ENCODE measurements at places on chromosomes 4 and X. TPM values are rescaled to one million over a fixed set of nuclear protein-coding genes. Genes with fewer than 3 reads are reported as not detected.

Gene TMEM271
- total RNA-seq, result not detected

Gene OCIAD1
- total RNA-seq, result 100 TPM

- no peaks in the 10 kb centered on the region for H3K4me1 ChIP-seq
- H3K36me3 ChIP-seq, result no peaks in the 10 kb centered on the region
- no peak for DNase-seq
Measured at GRCh38 chr4:136088211-136088867, 1444.0 kb downstream of the PCDH18 start.

Gene OTUD6A
- not detected for total RNA-seq

Gene CCKAR
- not detected for total RNA-seq

Gene CACNA1F
- 3.0 TPM for total RNA-seq

DNA sequence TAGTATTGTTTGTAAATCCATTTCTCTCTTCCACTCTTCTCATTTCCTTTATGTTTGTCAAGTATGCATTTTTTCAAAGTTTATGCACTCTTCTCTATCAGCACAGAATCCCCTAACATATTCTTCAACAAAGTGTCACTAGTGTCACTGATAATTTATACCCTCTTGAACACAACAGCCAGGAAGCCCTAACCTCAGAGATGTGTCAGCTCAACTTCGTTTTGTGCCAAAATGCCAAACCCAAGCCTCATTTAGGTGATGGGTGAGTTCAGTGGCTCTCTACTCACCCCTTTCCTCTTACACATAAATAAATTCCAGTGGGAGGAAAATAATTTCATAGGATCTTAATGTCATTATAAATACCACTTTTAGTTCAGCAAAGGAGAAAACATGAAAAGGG lies 22.4 kb upstream of the P2RY10 start:
- no peaks in the 10 kb centered on the region for H3K36me3 ChIP-seq
- peaks cover 16% of the 10 kb centered on the region for H3K4me1 ChIP-seq
- no peak for DNase-seq
- no peak overlapping the region for H3K4me3 ChIP-seq
- no peaks in the 10 kb centered on the region for H3K27me3 ChIP-seq

- no peak for DNase-seq
- H3K27me3 ChIP-seq, result peaks cover 9% of the 10 kb centered on the region
- H3K4me1 ChIP-seq, result peaks cover 15% of the 10 kb centered on the region
Measured at GRCh38 chr4:80204433-80205011, 7.2 kb downstream of the PRDM8 start.

DNA sequence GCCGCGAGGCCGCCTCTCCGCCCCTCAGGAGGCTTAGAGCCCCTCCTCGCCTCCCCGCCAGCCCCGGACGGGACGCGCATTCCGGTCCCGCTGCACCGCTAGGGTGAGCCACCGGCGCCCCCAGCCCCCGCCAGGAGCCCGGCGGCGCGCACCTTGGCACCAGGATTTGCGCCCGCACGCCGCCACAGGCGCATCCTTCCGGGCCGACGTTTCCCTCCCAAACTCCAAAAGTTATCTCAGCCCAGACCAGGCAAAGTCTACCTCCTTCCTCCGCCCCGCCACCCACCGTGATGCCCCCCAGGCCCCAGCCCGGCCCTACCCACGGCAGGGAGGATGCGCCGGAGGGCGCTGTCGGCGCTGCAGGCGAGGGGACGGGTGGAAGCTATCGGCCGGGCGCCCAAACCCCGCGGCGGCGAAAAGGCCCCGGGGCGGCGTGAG lies 538 bp downstream of the SCML2 start:
- H3K27ac ChIP-seq, result no peak overlapping the region
- H3K4me3 ChIP-seq, result peak overlapping the region; percentile 85
- H3K36me3 ChIP-seq, result no peaks in the 10 kb centered on the region
- H3K27me3 ChIP-seq, result no peaks in the 10 kb centered on the region
- DNase-seq, result peak; percentile 17

- no peaks in the 10 kb centered on the region for H3K36me3 ChIP-seq
- no peak overlapping the region for H3K27ac ChIP-seq
- H3K27me3 ChIP-seq, result peaks cover 2% of the 10 kb centered on the region
- no peak for DNase-seq
- H3K4me1 ChIP-seq, result no peaks in the 10 kb centered on the region
- H3K4me3 ChIP-seq, result no peak overlapping the region
Measured at GRCh38 chrX:46330513-46330912, 214.7 kb downstream of the ZNF674 start.

DNA sequence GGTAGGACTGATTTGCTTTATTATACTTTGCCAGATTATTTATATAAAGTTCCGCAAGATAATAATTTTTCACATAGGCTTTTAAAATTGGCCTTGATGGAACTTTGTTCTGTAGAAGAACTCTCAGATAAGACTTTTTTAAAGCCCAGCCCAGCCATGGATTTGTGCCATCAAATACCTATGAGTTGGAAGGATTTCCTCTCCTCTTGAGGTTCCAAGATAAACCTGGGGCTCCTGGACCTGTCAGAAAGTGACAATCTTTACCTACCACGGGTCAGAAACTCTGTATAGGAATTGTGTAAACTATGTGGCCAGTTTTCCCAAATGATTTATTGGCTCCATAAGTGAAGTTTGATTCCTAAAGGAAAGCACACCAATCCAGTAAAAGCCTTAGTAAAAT lies 271.9 kb upstream of the GRID2 start:
- no peaks in the 10 kb centered on the region for H3K27me3 ChIP-seq
- no peak for DNase-seq
- H3K36me3 ChIP-seq, result no peaks in the 10 kb centered on the region
- H3K4me1 ChIP-seq, result no peaks in the 10 kb centered on the region

DNA sequence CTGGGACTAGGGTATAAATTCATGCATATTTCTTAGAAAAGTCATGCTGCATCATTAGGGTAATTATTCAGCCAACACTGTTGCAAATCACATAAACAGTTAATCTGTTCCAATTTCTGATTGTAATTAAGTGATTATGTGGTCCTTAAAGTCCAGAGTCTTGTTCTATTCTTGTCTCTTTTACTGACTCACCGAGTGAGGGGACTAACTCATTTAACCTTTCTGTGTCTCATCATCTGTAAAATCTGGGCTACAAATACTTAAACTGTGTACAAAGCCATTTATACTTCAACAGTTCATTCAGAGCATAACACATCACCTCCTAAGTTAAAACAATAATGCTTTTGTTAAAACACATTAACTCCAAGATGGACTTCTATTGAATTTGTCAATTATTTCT lies 65.4 kb upstream of the KLHL13 start:
- H3K4me1 ChIP-seq, result no peaks in the 10 kb centered on the region
- no peak overlapping the region for H3K27ac ChIP-seq
- no peaks in the 10 kb centered on the region for H3K27me3 ChIP-seq
- DNase-seq, result no peak
- no peak overlapping the region for H3K4me3 ChIP-seq

DNA sequence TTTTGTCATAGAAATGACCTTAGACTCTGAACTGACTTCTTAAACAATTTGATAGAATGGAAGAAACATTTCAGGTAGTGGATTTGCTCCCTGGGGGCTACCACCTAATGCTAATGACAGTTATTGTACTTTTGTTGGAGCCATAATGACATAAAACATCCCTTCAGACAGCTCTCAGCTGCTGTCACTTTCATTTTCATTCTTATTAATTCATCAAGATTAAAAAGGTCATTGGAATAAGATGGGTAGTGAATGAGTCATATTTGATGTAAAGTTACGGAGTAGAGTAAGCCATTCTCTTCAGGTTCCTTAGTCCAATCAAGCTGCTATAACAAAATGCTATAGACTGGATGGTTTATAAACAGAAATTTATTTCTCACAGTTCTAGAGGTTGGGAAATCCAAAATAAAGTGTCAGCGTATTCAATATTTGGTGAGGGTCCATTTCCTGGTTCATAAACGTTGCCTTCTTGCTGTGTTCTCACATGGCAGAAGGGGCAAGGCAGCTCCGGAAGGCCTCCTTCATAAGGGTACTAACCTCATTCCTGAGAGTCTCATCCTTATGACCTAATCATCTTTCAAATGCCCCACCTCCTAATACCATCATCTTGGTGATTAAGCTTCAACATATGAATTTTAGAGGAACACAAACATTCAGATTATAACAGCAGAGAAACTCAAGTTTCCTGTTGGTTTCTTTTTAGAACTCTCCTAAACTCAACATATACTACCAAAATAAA lies 268.5 kb downstream of the ARAP2 start:
- no peak overlapping the region for H3K27ac ChIP-seq
- no peaks in the 10 kb centered on the region for H3K27me3 ChIP-seq
- no peaks in the 10 kb centered on the region for H3K36me3 ChIP-seq
- DNase-seq, result no peak
- no peak overlapping the region for H3K4me3 ChIP-seq

DNA sequence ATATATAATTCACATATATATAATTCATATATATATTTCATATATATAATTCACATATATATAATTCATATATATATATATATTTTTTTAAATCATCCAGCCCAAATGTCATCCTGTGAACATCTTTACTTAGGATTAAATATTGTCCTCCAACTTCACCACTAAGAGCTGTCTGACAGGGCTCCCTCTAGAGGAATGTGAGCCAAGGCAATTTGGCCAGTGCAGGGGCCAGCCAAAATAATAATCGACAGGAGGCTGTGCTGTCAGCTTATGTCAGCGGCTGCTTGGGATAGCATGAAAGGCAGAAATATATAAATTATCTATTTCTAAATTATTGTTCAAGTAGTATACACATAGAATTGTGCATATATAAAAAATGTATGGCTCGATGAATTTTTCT lies 29.5 kb downstream of the EGFL6 start:
- peaks cover 1% of the 10 kb centered on the region for H3K4me1 ChIP-seq
- H3K27me3 ChIP-seq, result no peaks in the 10 kb centered on the region
- no peaks in the 10 kb centered on the region for H3K36me3 ChIP-seq

DNA sequence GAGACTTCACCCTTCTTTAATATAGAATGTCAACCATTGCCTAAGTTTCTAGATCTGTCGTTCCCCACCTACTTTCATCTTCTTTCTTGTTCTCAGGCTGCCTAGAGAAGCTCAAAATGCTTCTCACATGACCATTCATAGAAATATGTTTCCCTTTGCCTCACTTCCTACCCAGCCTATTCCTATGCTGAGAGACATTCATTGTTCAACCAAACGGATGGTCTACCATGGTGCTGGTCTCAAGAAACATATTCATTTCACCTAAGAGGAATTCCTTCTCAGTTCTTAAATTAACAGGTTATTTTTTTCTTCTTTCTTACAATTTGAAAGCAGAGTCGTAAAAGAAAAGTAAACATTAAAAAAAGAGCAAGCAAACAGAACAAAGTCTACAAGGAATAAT lies 20.3 kb upstream of the SLC7A11 start:
- no peaks in the 10 kb centered on the region for H3K4me1 ChIP-seq
- H3K27me3 ChIP-seq, result no peaks in the 10 kb centered on the region
- no peak overlapping the region for H3K27ac ChIP-seq
- DNase-seq, result no peak

DNA sequence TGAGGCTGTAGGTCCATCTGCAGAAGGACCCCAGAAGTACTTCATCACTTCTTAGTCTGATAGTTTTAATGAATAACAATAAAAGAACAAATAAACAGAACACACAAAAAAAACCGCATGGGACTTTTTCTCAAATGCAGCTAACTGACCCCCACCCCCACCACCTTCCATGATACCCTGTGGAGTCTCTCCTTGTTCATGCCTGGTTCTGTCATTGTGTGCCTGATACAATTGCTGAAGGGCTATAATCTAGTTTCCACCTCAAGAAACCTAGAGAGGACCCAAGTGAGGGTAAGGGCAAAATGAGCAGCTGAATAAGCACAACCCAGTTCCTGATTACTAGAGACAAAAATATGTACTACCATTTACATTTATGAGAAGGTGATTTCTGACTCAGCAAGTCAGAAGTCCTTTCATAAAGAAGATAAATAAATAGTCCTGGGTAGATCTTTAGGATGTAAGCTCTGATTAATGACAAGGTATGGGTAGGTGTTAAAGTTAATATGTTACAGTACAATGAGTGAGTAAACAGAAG lies 155.1 kb downstream of the TMA16 start:
- no peak for DNase-seq
- H3K27me3 ChIP-seq, result no peaks in the 10 kb centered on the region
- no peak overlapping the region for H3K4me3 ChIP-seq
- no peaks in the 10 kb centered on the region for H3K4me1 ChIP-seq

DNA sequence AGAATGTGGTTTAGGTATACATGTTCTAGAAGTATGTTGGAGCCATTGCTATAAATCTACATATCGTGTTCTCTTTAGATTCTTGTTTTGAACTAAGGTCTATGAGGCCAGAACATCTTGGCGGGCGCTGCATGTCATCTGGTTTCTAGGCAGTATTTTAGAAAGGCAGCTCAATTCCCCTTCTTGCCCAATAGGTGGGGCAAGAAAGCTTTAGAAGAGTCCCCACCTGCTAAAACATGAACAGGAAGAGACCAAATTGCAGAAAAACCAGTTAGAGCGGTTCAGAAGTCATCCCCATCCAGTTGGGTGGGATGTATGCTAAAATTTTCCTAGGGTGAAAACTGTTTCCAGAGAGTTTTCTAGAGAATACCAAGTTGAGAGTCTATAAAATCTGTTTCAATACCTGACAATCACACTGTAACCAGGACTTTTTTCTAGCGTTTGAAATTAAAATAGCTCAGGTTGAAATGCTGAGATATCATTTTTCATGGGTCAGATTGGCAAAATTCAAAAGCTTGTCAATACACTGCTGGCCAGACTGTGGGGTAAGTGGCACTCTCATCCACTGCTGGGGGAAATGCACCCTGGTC lies 17.5 kb upstream of the SH3KBP1 start:
- H3K4me3 ChIP-seq, result no peak overlapping the region
- H3K36me3 ChIP-seq, result no peaks in the 10 kb centered on the region
- H3K27ac ChIP-seq, result no peak overlapping the region
- no peak for DNase-seq

Gene MAGEB1
- not detected for total RNA-seq

Gene SLC9B1
- 2.5 TPM for total RNA-seq

DNA sequence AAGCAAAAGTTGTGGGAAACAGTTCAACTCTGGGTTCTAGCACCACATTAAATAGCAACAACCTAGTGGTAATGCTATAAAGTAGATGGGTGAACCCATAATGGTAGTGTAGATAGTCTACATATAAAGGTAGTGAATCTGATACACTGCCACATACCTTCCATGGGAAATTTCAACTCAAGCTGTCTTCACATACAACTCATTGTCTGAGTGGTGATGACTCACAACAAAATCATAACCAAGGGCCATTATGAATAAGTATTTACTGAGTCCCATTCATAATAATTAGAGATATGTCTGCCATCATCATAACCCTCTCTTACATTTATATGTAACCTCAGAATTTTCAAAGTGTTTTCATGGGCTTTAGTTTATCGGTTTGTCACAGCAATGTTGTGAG lies 34.8 kb downstream of the EGF start:
- no peaks in the 10 kb centered on the region for H3K36me3 ChIP-seq
- H3K4me1 ChIP-seq, result no peaks in the 10 kb centered on the region
- DNase-seq, result no peak
- no peak overlapping the region for H3K4me3 ChIP-seq

GRCh38 chrX:49001521-49002090 lies 458 bp downstream of the GRIPAP1 start:
- H3K4me1 ChIP-seq, result peaks cover 27% of the 10 kb centered on the region
- H3K27me3 ChIP-seq, result no peaks in the 10 kb centered on the region
- peak overlapping the region; percentile 99 for H3K4me3 ChIP-seq

Gene KIF4A
- 0.49 TPM for total RNA-seq

Gene MAGEE1
- 3.3 TPM for total RNA-seq
